ENCODE measurements at places on chromosomes 5 and 9.

- no peak for DNase-seq
Measured at GRCh38 chr9:132020272-132020671, 59.4 kb downstream of the MED27 start.

- no peak for DNase-seq
Measured at GRCh38 chr5:135596788-135597187, 18.0 kb upstream of the CXCL14 start.

- no peak for DNase-seq
Measured at GRCh38 chr5:133897431-133897830, 71.0 kb downstream of the C5orf15 start.

GRCh38 chr9:131410044-131410491, 16.2 kb downstream of the PRRC2B start:
- DNase-seq, result no peak

DNA sequence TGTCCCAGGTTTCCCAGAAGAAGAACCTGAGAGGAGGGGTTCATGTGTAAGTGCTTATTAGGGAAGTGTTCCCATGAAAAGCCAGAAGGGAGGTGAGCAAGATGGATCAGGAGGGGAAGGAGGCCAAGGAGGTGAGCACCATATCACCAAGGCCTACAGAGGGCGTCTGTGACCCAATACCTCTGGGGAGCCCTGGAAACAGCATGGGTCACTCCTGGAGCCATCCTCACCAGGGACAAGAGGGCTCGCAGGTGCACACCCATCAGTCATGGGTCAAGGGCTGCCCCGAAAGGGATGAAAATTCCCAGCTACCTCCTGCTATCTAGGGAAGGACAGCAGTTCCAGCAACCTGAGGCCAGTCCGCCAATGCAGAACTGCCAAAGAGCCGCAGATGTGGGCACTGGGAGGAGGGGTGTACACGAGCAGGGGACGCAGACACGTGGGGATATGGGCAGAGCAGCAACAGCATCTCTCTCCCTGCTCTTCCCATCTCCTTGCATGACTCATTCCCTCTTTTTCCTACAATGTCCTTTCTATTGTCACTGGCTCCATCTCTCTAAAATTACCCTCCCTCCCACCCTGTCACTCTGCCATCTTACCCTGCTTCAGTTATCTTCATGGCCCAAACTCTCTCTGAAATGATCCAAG, 167.6 kb upstream of the FSTL4 start:
- no peak for DNase-seq

- DNase-seq, result no peak
Measured at GRCh38 chr5:145347026-145347616, 488.0 kb downstream of the PRELID2 start.

- no peak for DNase-seq
Measured at GRCh38 chr5:136145030-136145429, 12.4 kb downstream of the SMAD5 start.

DNA sequence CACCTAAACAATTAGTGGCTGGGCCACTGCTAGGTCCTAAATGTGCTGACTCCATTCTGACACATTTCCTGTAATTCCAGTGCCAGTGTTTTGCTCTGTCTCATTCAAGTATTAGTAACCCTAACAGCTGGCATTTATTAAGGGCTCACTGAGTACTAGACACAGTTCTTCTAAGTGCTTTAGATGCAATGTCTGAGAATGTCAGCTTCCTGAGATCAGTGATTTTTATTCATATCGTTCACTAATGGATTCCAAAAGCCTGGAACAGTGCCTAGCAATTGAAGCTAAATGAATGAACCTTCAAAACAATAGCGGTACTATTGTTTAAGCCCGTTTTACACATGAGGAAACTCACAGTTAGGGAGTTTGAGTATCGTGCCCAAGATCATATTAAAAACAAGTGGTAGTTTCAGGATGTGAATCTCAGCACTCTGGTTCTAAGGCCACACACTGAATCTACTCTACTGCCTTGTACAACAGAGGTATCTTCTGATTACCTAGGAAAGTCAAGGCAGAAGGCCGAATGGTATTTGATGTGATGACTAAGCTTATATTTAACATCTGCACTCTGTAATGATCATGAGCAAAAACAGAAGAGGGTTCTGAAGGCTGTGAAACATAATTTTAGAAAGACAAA, 304.0 kb downstream of the PJA2 start:
- DNase-seq, result no peak

GRCh38 chr9:123865226-123866000, 64.5 kb downstream of the DENND1A start:
- no peak for DNase-seq

DNA sequence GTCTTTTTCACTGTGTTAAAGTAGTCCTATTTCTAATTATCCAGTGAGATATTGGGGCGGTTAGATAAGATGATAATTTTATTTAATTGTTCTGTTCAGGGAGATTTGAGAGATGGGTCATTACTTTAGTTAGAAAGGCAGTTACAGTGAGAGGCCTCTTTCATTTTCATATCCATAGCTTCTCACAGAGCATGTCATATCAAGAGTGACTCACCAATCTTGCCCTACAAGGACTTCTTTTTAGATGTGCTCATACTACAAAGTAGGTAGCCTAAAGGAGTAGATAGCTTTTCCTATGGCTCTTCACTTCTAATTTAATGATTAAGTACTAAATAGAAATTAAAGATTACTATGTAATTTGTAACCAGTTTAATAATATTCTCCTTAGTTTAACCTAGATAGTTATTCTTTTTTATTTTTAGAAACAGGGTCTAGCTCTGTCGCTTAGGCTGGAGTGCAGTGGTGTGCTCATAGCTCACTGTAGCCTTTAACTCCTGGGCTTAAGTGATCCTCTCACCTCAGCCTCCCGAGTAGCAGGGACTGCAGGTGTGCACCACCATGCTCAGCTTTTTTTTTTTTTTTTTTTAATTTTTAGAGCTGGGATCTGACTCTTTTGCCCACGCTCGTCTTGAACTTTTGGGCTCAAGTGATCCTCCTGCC, 71.0 kb downstream of the FER start:
- no peak for DNase-seq

DNA sequence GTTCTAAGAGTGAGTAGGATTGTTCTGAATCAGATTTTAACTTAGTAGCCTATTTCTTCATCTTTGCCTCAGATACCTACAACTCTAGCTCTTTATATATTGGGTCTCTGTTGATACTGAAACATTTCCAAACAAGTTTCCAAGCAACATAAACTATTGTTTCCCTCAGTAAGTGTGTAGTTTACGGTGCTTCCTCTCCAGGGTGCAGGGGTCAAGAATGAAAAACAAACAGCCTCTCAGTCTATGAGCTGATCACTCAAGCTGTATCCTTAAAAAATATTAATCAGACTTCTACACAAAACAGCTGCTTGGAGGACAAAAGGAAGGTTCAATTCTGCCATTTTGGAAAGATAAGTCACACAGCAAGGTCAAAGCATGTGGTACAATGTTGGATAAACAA, 75.0 kb downstream of the ADAMTS12 start:
- no peak for DNase-seq

DNA sequence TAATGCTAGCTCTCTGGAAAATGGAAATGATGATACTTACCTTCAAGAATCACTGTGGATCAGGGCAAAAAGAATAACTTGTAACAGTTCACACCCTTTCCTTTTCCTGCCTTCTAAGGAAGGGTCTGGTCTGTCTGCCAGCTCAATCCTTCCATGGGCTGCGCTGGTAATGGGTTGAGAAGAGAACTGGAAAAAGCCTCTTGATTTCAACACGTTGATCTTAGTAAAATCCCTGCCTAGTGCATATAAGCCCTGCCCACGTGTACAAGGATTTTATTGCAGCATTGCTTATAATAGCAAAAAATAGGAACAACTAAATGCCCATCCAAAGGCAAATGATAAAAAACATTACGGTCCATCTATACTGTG, 20.5 kb downstream of the C1QTNF2 start:
- DNase-seq, result no peak

GRCh38 chr5:92378966-92379611, 996.0 kb upstream of the ARRDC3 start:
- DNase-seq, result no peak

- DNase-seq, result no peak
Measured at GRCh38 chr9:875119-875962, 33.8 kb downstream of the DMRT1 start.

DNA sequence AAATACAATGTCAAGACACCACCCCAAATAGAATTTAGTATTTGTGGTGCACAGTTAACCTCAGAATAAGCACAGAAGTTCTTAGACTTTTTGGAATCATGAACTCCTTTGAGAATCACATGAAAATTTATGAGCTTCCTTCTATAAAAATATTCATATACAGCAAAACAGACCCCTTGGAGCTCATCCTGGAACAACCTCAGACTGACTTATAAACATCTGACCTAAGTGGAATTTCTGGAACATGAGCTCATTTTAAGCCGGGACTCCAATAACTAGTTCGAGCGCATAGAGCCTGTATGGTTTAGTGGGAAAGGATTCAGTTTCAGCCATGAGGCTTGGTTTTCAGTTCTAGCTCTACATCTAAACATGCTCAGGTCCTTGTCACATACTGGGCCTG, 192.3 kb downstream of the DEPDC1B start:
- no peak for DNase-seq

GRCh38 chr5:179613460-179614071, 9.9 kb downstream of the HNRNPH1 start:
- no peak for DNase-seq

GRCh38 chr5:154364771-154365170, 81.0 kb upstream of the SAP30L start:
- DNase-seq, result no peak

DNA sequence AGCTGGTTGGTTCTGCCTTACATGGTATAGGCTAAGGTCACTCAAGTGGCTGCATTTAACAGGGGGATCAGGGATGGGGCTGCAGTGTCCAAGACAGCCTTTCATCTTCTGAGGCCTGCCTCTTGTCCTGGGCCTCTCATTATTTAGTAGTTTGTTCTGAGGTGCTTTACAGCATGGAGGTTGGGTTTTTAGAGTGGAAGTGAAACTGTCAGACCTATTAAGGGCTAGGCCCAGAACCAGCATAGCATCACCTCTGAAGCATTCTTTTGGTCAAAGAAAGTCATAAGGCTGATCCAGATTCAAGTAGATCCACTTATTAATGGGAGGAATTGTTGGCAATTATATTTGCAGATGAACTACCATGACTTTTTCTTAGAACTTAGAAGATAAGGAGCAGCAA, 146.0 kb upstream of the NMUR2 start:
- no peak for DNase-seq

- DNase-seq, result no peak
Measured at GRCh38 chr9:124054582-124055227, 43.1 kb downstream of the LHX2 start.

GRCh38 chr5:102740515-102740914, 14.6 kb upstream of the PAM start:
- DNase-seq, result no peak

GRCh38 chr5:115179030-115179393, 9.3 kb upstream of the TRIM36 start:
- no peak for DNase-seq

DNA sequence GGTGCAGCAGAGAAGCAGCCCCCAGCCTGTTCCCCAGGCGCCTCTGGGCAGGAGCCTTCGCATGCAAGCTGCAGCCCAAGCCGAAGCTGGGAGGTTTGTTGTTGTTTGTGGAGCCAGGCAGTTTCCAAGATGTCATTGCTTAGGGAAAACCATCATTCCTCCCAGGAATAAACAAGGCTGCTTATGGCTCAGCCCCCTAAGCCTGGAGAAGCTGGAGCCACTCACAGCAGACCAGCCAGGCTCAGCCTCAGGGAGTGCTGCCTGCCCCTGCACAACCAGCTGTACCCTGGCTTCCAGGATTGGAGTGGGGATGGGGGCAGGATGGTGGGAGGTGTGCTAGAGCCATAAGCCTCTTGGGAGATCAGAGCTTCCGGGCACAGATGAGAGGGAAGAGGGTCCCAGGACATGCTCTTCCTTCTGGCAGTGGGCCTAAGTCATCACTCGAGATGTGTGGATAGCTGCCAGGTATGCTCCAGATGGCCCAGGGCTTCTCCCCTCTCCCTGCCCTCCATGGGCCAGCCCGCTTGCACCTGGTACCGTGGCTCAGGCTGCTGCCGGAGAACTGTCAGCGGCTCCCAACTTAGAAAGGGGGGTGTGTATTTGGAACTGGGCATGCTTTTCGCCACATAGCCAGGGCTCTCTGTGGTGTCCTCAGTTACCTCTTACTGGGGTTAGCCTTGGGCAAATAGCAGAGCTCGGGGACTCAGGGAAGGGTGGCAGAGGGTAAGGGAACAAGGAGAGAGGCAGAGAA, 105.2 kb downstream of the RGS3 start:
- no peak for DNase-seq

- no peak for DNase-seq
Measured at GRCh38 chr9:96663506-96664120, 8.5 kb upstream of the PRXL2C start.

DNA sequence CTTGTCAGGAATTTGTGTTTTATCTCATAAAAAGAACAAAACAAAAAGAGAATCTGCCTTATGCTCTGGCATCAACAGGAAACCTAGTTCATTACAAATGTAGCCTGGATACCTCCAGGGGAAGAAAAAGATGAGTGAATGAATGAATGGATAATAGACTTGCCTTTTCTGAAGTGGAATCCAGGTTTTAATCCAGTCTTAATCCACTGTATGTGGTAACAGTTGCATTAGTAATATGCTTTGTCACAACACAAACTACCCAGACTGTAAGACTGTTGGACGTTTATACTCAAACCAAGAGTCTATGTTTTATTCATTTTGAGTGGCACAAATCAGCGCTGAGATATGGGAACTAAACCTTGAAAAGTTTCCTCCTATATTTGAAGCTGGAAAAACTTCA, 32.1 kb upstream of the MAP3K1 start:
- DNase-seq, result no peak

- no peak for DNase-seq
Measured at GRCh38 chr9:71734950-71735349, 33.4 kb downstream of the CEMIP2 start.

All from NCI-H2081 treated with DMSO at 0.1 percent for 48 hours (cell line).